RKO (cell line): ENCODE measurements at places on chromosomes 7 and 10.
A peak's percentile ranks its signal among the peaks of the same experiment; 100 is the strongest.

GRCh38 chr7:34338961-34339526 lies 319.0 kb upstream of the NPSR1 start:
- peak; percentile 2 for DNase-seq

- no peak for DNase-seq
These were observed 163.8 kb downstream of the SVIL start for GRCh38 chr10:29470843-29471543.

DNA sequence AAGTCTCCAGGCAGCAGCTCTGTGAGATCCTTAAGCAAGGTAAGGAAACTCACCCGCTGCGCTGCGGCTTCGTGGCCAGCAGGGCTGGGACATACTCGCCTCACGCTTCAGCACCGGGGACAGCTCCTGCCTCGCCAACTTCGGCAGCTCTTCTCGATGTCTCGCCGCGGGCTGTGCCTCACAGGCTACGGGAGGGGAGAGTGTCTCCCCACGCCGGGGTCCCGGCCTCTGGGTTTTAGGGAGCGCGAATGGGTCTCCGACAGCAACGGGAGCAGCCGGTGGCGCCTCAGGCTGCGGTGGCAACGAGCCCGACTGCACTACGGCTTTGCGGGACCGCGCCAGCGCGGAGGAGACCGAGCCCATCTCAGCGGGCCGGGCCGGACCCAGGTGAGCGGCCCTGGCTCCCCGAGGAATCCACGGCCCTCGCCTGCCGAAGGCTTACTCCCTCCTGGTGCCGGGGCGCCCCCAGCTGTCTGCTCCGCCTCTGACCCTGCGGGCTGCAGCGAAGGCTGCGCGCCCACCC lies 62.4 kb downstream of the LSM5 start:
- DNase-seq = peak; percentile 39

DNA sequence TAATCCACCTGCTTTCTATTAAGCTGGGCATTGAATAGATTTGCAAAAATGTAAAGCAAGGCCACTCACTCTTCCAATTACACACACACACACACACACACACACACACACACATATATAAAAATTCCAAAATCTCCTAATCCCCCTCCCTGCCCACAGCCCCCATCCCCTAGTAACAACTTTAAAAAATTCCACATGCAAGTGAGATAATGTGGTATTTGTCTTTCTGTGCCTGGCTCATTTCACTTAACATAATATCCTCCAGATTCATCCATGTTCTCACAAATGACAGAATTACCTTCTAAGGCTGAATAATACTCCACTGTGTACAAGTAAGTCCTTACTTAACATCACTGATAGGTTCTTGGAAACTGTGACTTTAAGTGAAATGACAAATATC lies 24.2 kb downstream of the SH2D4B start:
- DNase-seq = no peak
